ENCODE measurements at places on chromosomes 16 and 17.

GRCh38 chr16:19098173-19098572 is 15.6 kb upstream of the ITPRIPL2 start:
- DNase-seq = no peak

- DNase-seq = no peak
Observed at GRCh38 chr17:80109713-80110446, 8.5 kb downstream of the GAA start.

DNA sequence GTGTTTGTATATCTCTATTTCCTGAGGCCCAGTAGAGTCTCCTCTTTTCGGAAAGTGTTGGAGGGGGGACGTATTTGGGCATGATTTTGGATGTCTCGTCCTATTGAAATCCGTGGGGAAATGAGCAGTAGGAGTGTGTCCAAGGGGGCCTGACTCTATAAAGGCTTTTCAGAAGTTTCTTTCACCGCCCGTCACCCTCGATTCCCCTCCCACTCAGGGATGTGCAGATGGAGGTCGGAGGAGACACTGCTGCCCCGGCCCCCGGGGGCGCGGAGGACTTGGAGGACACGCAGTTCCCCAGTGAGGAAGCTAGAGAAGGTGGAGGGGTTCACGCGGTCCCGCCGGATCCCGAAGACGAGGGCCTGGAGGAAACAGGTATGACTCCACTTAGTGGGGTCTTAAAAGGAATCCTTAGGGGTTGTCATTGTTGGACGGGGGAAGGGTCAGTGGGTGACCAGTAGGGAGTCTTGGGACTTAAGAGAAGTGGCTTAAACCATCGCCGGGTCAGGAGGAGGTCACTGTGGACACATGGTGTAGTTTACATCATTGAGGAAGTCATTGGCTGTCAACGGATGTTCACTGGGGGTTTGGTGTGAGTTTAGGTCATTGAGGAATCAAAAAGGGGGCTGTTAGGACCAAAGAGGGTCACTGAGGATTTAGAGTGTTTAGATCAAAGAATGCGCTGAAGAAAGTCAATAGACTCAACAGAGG is 424 bp downstream of the MON1B start:
- DNase-seq = no peak

DNA sequence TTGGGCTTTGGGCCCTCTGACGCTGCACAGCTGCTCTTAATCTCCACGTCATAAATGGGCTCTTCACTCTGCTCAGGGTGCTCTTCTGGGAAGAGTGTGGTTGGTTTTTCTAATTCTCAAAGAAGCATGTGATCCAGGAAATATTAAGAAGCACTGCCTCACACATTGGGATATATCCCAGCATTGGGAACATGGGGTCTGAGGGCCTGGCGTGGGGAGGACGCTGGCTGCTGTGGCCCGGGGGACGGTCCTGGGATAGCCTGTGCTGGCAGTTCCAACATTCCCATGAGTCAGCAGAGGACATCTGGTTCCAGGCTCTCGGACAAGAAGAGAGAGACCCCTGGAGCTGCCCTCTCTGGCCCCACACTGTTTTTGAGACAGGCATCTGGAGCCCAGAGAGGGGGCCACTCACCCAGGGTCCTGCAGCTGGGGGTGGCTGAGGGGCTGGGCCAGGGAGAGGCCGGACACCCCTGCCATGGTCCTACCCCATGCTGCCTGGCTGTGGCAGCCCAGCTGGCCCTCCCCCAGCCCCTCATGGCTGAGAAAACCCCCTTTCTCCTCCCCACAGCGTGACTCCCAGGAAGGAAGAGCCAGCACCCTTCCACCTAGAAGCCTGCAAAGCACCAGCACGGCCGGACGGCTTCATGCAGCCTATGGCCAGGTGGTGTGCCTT is 58.8 kb downstream of the NT5M start:
- no peak for DNase-seq
